GM04504 (cell line): ENCODE measurements at places on chromosomes 1 and 21.

GRCh38 chr1:159204161-159205141 lies at the start of gene ACKR1:
Gene ACKR1 (plus strand): TSS chr1:159204875. CDS start chr1:159204960, 85 bp downstream.
- DNase-seq = no peak

DNA sequence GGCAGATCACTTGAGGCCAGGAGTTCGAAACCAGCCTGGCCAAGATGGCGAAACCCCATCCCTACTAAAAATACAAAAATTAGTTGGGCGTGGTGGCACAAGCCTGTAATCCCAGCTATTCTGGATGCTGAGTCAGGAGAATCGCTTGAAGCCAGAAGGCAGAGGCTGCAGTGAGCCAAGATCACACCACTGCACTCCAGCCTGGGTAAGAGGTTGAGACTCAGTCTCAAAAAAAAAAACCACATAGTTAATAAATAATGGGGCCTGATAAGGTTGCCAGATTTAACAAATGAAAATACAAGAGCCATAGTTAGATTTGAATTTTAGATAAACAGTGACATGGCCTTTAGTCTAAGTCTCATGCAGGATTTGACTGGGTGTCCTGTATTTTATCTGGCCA lies 175.7 kb downstream of the ZZZ3 start:
- DNase-seq = no peak

DNA sequence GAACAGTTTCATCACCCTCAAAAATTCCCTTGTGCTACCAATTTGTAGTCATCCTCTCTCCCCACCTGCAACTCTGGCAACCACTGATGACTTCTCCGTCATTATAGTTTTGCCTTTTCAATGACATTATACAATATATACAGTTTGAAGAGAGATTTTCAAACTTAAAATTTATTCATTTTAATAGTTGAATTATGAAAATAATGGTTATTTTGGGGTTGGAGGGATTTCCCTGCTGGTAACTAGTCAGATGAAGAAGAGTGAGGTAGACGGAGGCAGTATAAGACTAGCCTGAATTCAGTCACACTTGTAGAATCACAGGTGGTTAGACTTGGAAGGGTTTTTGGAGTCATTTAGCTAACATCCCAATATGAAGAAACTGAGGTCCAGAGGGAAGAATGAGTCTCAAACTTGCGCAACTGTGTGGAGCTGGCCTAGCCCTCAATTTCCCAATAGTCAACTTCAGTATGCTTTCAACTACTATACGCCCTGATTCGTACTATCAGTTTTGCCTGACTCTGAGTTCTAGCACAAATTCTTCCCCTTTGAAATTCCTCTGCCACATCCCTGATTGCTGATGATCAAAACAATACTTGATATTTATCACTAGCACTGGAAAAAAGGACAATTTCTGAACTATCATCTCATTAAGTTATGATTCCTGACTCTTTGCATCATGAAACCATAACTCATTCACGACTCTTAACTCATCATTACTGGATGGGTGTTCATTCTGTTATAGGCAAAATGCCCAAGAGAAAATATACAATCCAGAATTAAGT lies 54.2 kb downstream of the VANGL2 start:
- DNase-seq = no peak

- DNase-seq = no peak
Measured at GRCh38 chr1:193629875-193630274, 443.5 kb upstream of the B3GALT2 start.

- DNase-seq = no peak
Measured at GRCh38 chr1:20443703-20444586, 42.1 kb downstream of the CAMK2N1 start.

DNA sequence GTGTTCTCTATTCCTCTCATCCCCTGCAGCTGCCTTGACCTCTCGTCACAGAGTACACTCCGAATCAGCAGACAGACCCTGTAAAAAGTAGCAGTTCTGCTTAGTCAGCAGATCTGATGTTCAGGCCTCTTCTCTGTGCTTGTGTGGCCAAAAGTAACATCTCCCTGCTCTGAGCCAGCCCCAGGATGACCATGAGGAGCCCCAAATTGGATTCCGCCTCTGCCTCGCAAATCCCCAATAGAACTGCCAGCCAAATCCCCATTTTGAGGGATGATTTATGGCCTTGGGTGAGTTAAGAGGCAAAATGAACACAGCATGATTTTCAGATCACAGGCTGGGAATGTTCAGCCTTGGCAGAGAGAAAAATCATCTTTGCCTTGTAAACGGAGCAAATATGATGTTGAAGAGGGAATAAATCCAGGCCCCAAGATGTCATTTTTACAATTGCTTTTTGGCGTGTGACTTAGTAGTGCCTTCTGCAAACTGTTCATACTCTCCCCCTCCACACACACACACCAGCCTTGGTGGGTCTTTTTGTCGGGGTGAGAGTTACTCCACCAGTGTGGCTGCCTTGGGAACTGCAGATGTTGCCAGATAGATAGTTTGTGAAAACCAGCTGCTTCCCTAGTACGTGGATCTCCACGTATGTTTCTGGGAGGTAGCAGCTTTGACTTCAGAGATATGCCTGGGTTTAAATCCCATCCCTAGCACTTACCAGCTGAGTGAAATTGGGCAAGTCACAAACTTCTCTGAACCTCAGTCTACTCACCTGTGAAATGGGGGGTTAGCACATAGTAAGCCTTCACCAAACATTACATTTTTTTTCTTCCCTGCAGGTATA lies 77.8 kb downstream of the MAN1C1 start:
- peak; percentile 95 for DNase-seq

DNA sequence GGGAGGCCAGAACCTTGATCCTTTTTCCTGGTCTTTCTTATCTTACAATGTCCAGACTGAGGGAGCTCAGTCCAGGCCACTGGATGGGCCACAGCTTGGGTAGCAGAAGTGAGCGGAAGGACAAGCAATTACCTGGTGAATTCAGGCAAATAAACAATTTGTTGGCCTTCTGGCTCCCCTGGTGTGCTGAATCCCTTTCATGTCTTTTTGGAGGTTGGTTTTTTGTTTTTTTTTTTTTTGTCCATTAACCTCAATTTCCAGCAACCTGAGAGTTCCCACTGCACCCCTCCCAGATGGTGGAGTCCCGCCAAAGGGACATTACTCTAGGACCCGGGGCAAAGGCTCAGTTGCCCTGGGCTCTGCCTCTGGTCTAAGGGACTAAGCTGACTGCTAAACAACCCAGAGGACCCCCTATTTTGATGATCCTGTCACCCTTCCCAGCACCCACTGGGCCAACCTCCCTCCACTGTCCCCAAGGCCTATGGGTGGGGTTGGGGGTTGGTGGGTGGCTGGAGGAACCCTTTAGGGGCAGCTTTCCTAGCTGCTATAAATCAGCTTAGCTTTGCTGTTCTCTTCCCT lies 85.5 kb downstream of the KCND3 start:
- no peak for DNase-seq

DNA sequence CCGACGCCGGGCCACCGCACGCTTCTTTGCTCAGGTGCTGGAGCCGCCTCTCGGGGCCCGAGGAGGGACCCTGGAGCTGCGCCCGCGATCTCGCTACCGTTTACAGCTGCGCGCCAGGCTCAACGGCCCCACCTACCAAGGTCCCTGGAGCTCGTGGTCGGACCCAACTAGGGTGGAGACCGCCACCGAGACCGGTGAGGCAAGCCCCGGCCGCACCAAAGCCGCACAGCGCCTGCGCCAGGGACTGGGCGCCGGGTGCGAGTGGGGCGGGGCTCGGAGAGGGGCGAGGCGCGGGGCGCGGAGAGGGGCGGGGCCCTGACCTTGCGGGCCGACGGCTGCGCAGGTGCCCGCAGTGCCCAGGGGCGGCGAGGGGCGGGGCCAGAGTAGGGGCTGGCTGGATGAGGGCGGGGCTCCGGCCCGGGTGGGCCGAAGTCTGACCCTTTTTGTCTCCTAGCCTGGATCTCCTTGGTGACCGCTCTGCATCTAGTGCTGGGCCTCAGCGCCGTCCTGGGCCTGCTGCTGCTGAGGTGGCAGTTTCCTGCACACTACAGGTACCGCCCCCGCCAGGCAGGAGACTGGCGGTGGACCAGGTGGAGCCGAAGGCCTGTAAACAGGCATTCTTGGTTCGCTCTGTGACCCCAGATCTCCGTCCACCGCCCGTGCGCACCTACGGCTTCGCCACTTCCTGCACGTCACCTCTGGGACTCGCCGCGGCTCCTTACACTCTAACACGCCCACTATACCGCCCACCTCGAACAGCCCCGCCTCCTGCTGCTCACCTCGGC lies 9.8 kb upstream of the CDC20 start:
- no peak for DNase-seq

DNA sequence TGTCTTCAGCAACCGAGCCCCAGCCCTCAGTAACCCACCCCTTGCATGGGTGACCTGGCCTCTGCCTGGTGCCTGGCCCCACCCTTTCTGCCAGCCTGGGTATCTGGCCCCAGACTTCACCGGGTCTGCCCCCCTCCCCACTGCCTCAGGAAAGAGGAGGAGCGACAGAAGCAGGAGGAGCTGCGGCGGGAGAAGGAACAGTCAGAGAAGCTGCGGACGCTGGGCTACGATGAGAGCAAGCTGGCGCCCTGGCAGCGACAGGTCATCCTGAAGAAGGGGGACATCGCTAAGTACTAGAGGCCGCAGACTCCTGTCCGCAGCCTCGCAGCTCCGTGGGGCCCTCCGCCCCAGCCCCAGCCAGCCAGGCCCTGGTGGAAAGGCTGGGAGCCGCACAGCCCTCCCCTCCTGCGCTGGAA lies 6.1 kb downstream of the TNFRSF25 start:
- DNase-seq = no peak

DNA sequence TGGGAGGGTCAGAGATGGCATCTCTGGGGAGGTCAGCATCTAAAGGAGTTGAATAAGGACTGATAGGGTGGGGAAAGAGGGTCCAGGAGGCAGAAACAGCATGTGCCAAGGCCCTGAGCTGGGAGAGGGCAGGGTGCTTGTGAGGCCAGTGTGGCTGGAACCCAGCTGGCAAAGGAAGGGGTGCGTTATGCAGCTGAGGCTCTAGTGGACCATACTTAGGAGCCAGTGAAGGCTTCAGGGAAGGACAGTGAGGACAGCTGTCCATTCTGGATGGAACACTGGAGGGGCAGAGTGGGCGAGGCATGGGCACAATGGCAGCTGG lies 57.1 kb upstream of the RPL11 start:
- DNase-seq = no peak

DNA sequence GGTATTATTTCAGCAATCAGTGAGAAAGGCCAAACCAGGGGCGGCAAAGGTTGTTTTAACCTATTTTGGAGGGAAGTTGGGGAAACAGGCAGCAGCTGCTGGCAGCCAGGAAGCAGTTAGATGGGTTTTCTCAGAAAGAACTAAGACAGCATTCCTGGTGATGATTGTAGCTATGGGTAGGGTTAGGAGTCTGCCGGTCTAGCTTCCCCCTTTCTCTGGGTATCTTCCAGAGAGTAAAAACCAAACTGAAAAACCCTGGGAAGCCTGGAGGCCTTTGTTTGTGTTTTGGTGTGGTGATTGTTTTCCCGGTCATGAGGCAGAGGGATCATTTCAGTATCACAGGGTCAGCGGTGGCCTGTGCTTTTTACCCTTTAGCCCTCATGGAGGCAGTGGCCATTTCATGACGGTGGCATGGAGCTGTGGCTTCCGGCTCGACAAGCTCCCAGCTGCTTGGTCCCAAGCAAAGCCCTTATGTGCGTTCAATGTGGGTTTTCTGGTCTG lies 19.5 kb upstream of the TNFRSF1B start:
- DNase-seq = no peak

GRCh38 chr1:189787201-189787600 lies 690.5 kb downstream of the BRINP3 start:
- no peak for DNase-seq

DNA sequence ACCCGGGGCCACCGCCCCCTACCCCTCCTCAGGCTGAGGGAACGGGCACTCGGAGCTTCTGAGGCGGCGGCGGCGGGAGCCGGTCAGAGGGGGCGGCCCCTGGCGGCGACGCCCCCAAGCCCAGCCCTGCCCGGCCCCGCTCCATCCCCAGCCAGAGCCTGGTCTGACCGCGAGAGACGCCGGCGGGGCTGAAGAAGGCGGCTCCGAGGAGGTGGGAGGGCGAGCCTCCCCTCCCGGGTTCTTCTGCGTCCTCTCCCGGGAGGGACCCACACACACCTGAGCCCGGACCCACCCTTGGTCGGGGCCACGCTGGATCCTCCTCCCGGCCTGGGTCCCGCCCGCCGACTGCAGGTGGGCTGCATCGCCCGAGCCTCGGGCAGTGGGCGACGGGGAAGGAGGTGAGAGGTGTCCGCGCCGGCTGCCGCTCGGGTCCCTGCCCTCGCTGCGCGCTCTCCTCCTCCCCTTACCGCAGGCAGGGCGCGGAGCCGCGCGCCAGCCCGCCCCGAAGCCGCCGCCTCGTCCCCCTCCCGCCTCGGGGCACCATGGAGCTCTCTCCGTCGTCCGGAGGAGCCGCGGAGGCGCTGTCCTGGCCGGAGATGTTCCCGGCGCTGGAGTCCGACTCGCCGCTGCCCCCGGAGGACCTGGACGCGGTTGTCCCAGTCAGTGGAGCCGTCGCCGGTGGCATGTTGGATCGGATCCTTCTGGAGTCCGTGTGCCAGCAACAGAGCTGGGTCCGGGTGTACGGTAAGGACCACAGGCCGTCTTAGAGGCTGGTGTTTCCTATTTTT lies at the start of gene RASAL2:
Gene RASAL2 (plus strand): TSS at position 154 of the 788 bp plus-strand sequence. CDS start 389 bp downstream, at position 543.
- DNase-seq = peak; percentile 32

- no peak for DNase-seq
Measured at GRCh38 chr1:247613405-247613804, 8.0 kb downstream of the OR2G3 start.

- DNase-seq = no peak
Measured at GRCh38 chr1:173302366-173302765, 95.2 kb upstream of the TNFSF4 start.

GRCh38 chr1:110450929-110451328 lies at the start of gene PROK1:
Gene PROK1 (plus strand): TSS chr1:110451149. CDS start chr1:110451217, 68 bp downstream.
- DNase-seq = no peak

GRCh38 chr1:58430421-58431275 lies 115.9 kb downstream of the OMA1 start:
- DNase-seq = peak; percentile 27
